ENCODE measurements at places on chromosomes 11 and 22. TPM values are rescaled to one million over a fixed set of nuclear protein-coding genes. Genes with fewer than 3 reads are reported as not detected.

- no peak for DNase-seq
Observed at GRCh38 chr11:83410605-83411565, 124.7 kb upstream of the CCDC90B start.

DNA sequence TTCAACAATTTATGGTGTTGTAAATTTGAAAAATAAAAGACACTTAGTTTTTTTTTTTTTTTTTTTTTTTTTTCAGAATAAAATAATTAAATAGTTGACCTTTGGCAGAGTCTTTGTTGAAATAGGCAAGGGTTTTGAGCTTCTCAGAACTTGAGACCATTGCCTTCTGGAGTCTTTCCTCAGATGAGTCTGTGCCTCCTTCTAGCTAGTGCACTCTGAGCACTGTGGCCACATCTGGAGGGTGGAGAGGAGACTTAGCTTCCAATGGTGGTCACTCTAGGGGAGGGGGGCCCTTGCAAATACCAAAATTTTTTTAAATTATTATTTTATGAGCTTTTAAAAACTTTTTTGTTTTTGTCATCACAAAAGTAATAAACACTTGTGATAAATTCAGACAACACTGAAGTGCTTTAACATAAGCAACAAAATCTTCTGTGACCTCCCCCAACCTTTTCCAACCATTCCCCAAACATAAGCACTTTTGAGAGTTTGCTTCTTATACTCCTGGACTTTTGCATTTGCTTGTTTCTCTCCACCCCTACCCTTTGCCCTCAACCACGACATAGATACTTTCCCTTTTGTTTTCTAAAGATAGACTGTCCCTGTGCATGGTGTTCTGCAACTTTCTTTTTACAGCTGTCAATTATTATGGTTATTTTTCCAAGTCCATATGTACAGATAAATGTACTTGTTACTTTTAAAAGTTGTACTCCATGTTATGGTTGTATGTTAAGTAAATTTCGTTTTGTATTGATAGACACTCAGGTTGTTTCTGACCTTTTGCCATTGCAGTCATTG, 41.1 kb downstream of the BMAL1 start:
- no peak for DNase-seq

DNA sequence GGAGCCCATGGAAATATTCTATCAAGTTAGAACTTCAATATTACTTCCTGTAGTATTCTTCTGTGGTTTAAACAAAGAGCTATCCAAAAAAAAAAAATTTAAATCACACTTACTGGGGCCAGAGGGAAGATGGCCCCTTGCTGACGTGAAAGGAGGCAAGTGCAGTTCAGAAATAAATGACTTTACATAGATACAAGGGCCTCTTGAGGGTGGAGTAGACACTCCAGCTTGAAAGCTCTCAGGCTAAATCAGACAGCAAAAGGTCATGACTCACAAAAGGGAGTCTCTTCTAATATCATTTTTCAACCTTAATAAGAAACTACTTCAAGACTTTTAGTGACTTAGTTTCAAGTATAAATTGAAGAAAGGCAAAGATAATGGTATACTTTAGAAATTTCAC, 1160.3 kb downstream of the FAM181B start:
- DNase-seq = no peak

- no peak for DNase-seq
Observed at GRCh38 chr11:69593851-69594250, 47.1 kb upstream of the CCND1 start.

GRCh38 chr11:11661326-11662040, 39.7 kb upstream of the GALNT18 start:
- DNase-seq = no peak

DNA sequence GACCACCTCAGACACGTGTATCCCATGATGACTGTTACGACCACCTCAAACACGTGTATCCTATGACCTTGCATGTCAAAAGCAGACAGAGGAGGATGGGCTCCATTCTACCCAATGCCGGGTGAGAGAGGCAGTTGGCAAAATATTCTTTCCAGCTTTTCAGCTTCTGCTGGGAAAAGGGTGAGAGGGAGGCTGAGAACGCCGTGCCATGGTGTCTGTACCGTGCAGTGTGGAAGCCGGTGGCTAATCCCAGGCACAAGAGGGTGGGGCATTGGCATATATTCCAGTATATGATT, 1478.4 kb downstream of the TBC1D22A start:
- DNase-seq = no peak

DNA sequence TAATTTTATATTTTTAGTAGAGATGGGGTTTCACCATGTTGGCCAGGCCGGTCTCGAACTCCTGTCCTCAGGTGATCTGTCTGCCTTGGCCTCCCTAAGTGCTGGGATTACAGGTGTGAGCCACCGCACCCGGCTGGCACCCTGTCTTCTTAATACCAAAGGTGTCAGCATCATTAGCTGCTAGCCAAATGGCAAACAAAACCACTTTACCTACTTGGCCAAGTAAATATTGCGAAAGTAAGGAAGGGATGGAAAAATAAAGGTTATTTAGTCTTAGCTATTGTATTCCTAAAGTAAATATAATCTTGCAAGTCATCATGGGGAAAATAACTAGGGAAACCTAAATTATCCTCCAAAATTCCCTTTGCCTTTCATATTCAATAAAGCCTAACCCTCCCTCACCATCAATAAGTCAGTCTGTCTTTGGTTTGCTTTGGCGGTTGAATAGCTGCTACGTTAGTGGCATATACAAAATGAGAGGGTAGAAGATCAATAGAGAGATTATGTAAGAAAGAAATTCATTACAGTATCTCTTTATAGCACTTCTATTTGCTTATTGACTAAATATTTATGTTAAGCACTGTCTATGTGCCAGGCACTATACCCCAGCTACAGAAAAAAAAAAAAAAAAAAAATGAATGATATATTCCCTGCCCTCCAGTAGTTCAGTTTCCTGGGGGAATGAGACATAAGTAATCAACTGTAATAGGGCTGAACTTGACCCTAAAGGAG, 40.2 kb upstream of the CFAP300 start:
- peak; percentile 28 for DNase-seq

DNA sequence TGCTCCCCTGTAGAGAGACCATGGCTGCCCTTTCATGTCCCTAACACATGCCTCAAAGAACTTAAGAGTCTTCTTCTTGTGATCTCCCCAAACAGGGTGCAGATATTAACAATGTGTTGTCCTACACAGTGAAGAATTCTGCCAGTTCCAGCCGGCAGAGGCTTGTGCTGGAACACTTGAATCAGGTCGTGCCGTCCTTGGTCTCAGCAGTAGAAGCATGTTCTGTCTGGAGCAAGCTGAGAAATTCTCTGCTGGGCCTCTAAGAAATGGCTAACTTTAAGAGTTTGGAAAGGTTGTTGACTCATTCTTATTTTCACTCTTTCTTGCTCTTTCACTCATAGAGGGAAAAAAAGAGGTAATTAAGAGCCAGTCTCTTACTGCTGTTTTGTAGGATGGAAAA, 71.1 kb upstream of the SLC25A18 start:
- DNase-seq = no peak

ALX4 gene
- total RNA-seq = not detected
